ENCODE measurements at places on chromosomes 1 and 21.

DNA sequence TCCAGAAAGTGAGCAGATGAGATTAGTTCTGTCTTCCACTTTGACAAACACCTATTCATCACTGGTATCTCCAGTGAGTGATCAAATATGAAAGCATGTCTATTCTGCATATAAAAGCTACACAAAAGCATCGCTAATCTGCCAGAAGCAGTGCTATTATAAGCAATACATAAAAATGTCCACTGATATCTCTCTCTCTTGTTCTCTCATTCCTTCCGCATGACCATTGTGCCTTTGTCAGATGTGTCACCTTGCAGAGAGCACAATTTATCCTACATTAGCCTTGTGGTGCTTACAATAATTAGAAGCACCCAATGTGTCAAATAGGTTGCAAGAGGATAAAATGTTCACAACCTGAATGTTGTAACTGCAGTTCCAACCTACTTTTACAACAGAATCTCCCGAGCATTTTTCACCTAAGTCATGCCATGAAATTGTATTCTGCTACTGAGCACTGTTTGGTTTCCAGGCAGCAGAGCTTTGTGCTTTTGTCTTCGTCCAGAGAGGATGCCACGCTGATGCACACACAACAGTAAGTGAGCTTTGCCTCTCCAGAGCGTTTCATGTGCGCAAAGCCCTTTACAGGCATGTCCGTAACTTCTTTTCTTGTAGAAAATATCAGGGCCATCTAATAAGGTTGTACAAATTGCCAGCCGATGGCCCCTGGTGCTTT is 198.7 kb upstream of the PLD5 start:
- DNase-seq = no peak

GRCh38 chr1:157034137-157034800 is 11.3 kb downstream of the ARHGEF11 start:
- DNase-seq = no peak

GRCh38 chr1:233355841-233356704 is 28.5 kb downstream of the MAP3K21 start:
- no peak for DNase-seq

GRCh38 chr1:70498666-70499065 is 87.6 kb downstream of the CTH start:
- DNase-seq = no peak

DNA sequence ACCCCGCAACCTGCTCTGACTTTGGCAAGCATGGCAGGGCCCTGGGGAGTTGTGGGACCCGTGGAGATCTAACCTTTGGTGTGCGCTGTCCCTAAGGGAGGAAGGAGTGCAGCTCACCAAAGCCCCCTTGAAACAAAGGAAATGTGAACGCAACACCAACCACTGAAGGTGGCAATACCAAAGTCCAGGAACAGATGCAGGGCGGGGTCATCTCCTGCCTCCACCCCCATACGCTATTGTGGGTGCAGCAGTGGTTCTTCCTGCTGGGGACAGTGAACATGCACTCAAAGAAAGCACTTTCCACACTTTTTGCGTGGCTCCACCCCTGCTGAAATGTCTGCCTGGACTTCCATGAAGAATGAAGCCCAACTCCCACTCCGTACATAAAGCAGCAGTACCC is 93.0 kb downstream of the UBE2U start:
- no peak for DNase-seq

GRCh38 chr1:147451628-147452027 is 89.7 kb upstream of the BCL9 start:
- DNase-seq = no peak

- DNase-seq = no peak
These were observed 7.2 kb upstream of the WARS2 start for GRCh38 chr1:119147661-119148090.

- no peak for DNase-seq
These were observed 80.4 kb downstream of the MAN1A2 start for GRCh38 chr1:117447661-117448060.
